Stimulated activated CD8-positive, alpha-beta memory T cell treated with anti-CD3 and anti-CD28 coated beads, Interleukin-15, amount 100 ng/mL, for 1 hour (primary cell): ENCODE measurements at places on chromosomes 3 and 15.

GRCh38 chr3:184299488-184300377 is 692 bp downstream of the PSMD2 start:
- no peak for DNase-seq

- no peak for DNase-seq
Observed at GRCh38 chr3:123202451-123202850, 708 bp downstream of the SEC22A start.

- DNase-seq, result no peak
Observed at GRCh38 chr3:150443331-150443741, 35.2 kb downstream of the TSC22D2 start.

GRCh38 chr3:149227591-149228268 is 6.1 kb upstream of the CP start:
- no peak for DNase-seq
